ENCODE measurements at places on chromosomes 13 and 19.
A peak's percentile ranks its signal among the peaks of the same experiment; 100 is the strongest.

GRCh38 chr13:55062662-55063061 lies 2034.0 kb downstream of the OLFM4 start:
- DNase-seq, result no peak

DNA sequence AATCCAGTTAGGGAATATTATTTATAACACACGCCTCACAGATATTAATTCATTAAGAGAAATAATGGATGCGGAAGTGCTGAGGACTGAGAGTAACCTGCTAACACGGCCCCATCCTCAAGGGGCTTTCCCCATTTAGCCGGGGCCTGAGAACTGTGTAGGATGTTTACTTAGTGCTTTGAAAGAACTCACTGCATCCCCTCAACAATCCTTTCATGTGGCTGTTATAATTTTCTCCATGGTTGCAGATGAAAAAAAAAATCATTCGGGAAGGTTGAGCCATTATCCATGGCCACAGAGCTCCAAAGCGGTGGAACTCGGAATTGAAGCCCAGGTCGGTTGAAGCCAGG lies 98.2 kb downstream of the ING1 start:
- no peak for DNase-seq

DNA sequence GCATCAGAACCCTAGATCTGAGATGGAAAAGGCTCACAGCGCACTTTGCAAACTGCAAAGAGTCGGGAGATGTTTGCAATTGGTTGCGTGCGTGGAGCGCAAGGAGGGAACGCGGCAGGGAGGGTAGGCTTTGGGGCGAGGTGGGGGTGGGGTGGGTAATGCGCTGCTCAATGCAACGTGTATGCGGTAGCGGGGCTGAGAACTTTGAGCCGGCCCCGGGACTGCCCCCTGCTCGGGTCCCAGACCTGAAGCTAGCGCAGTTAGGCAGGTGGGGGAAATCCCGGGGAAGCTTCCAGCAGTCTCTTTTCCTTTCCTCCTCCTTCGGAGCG lies 971 bp downstream of the FOSB start:
- DNase-seq, result no peak

- no peak for DNase-seq
Measured at GRCh38 chr13:70253411-70253810, 145.2 kb upstream of the KLHL1 start.

DNA sequence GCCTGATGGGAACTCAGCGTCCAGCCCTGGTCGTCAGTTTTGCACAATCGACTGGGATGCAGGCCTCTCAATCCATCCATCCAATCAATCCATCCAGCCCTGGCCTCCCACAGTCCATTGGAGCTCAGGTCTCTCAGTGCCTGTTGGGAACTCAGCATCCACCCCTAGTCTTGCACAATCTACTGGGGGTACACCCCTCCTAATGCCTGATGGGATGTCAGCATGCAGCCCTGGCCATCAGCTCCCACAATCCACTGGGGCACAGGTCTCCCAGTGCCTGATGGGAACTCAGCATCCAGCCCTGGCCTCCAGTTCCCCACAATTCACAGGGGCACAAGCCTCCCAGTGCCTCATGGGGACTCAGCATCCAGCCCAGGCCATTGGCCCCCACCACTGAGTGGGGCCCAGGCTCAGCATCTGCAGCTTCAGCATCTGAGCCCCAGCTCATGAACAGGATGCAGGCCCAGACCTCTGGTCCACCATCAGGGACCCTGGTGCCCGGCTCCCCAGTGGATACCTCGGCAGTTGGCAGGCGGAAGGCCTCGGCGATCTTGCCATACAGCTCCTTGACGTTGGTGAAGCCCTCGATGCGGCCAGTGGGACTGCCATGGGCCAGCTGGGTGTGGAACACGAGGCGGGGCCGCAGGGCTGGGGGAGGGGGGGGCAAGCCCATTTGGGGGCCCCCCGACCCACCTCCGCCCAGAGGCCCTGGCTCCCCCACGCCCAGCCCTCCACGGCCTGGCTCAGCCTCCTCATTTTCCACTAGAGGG lies 7.2 kb upstream of the PTGER1 start:
- no peak for DNase-seq

DNA sequence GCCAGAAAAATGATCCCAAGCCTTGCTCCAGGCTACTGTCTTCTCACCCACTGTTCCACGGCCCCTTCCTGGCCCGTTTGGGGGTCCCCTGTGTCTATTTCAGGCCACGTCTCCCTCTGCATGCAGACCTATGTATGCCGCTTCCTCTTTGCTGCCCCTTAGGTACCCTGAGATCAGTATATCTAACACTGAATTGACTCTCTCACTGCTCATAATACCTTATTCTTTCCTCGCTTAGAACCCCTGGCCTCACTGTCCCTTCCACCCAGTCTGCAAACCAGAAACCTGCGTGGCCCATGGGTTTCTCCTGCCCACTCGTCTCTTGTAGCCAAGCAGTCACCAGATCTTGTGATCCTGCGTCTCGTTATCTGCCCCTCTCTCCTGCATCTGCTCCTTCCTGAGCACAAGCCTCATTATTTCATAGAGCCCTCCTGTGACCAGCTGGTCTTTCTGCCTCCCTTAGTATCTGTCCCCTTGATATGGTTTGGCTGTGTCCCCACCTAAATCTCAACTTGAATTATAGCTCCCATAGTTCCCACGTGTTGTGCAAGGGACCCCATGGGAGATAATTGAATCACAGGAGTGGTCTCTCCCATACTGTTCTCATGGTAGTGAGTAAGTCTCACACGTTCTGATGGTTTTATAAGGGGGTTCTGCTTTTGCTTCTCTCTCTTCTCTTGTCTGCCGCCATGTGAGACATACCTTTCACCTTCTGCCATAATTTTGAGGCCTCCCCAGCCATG lies 109.0 kb upstream of the RNF113B start:
- DNase-seq, result no peak

- no peak for DNase-seq
Measured at GRCh38 chr13:51044023-51044665, 66.9 kb downstream of the C13orf42 start.

- no peak for DNase-seq
Measured at GRCh38 chr13:73715114-73715910, 418.9 kb downstream of the KLF12 start.

DNA sequence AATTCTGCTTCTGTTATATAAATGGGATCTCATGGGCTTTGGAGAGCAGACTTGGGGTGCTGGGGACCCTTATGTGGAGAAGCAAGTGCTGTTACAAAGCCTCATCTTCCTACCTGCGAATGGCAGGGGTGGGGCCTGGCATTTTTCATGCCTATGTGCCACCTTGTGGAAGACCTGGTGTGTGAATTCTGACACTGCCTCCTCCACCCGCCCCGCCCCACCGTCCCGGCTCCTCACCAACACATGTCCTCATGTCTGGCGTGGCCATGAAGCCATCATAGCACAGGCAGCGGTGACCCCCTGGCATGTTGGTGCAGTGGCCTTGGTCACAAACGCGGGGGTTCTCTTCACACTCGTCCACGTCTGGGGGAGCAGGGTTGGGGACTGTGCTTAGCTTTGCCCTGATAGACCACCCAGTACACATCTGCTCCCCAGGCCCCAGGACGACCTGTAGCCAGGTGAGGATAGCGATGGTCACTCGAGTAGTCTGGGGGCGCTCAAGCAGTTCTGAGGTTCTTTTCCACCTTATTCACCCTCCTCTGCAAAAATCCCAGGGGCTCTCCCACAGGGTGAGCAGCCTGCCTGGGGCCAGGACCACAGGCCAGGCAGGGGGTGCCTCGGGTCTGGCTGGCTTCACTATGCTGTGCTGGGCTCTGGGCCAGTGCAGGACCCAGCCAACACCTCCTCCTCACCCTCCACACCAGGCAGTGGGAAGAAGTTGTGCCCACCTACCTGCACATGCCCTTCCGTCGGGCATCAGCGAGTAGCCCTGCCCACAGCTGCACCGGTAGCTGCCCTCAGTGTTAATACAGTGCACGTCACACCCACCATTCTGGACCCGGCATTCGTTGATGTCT lies 32.7 kb downstream of the FBN3 start:
- DNase-seq, result no peak

DNA sequence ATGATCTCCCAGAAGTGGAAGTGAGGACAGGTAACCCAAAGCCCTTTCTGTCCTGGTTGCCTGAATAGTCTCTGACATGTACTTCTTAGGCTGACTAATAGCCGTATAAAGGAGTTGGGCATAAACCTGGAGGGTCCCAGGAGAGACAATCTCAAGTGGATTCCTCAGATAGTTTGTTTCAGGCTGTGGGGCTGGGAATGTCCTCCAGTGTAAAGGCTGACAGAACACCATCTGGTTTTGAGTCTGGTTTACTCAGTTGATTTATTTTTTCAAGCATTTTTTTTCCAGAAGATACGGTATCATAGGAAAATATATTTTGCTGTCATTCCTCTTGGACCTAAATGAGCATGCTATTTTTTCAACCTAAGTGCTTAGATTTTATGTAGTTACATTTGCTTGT lies 15.2 kb downstream of the HTR2A start:
- no peak for DNase-seq

DNA sequence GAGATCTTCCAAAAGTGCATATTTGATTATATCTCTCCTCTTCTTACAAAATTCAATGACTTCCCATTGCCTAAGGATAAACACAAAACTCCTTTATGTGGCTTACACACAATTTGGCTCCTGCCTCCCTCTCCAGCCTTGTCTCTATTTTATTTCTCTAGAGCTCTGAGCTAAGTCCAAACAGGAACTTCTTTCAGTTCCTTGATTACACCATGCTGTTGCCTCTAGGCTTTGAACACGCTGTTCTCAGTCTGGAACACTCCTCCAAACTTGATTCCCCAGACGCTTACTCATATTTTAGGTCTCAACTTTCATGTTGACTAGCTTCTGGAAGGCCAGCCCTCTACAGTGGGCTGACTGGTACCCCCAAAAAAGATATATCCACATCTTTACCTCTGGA lies 258.5 kb downstream of the COG6 start:
- no peak for DNase-seq

- DNase-seq, result no peak
Measured at GRCh38 chr19:55145232-55145631, 3.8 kb downstream of the TNNT1 start.

- no peak for DNase-seq
Measured at GRCh38 chr19:3554254-3555083, 2.9 kb downstream of the MFSD12 start.

- peak; percentile 88 for DNase-seq
Measured at GRCh38 chr19:38683393-38684077, 36.1 kb downstream of the ACTN4 start.

- DNase-seq, result no peak
Measured at GRCh38 chr19:20107301-20107700, 29.5 kb downstream of the ZNF90 start.

- DNase-seq, result no peak
Measured at GRCh38 chr19:17109962-17110598, 34.5 kb downstream of the MYO9B start.

GRCh38 chr13:101415358-101416174 lies 742 bp downstream of the NALCN start:
- no peak for DNase-seq

DNA sequence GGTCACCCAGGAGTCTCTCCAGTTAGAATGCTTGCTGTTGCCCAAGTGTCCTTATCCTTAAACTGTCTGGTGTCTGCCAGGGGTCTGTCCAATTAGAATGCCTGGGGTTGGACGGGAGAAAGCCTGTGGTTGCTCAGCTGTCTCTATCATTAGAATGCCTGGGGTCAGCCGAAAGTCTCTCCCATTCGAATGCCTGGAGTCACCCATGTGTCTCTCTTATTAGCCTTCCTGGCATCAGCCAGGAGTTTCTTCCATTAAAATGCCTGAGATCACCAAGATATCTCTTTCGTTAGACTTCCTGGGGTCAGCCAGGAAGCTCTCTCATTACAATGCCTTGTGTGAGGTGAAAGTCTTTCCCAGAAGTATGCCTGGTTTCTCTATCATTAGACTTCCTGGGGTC lies 1521.0 kb downstream of the UQCRFS1 start:
- DNase-seq, result no peak

DNA sequence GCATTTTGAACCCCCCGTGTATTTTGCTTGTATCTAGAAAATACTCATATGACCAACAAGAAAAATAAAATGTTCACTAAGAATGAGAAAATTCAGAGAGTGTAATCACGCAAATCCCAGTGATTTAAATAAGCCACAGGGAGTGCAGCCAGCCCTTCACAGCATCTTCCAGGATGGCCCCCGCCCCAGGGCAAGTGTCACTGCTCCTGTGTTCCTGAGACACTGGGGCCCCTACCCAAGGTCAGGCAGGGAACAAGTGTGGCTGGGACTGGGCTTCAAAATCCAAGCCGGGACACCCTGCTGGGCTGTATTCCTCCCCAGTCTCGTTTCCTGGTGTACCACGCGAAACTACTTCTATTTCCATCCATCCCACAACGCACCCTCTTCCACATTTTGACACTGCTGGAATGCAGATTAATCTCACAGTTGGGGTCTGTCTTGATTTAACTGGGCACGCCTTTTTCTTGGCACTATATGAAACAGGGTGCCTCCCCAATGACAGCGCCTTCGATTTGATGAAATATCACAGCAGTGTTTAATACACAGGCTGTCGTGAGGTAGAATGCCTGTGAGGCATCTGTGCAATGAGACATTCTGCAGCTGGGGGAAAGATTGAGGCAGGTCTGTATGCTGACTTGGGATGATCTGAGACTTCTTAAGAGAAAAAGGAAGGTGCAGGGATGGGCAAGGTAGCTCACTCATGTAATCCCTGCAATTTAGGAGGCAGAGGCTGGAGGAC lies 18.3 kb upstream of the CCNP start:
- no peak for DNase-seq

DNA sequence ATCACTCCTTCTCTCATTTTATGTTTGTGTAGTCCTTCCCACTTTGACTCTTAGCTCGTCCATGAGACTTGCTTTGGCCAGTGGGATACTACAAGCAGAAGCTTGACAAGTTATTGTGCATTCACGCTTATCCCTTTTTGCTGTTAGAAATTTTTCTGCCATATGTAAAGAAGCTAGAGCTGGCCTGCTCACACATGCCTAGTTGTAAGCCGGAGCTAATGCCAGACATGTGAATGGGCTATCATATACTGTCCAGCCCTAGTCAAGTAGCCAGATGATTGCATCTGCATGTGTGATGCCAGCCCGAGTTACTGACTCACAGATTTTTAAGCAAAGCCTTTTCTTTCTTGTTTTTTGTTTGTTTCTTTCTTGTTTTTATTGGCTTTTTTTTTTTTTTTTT lies 460.7 kb downstream of the TDRD3 start:
- DNase-seq, result no peak

DNA sequence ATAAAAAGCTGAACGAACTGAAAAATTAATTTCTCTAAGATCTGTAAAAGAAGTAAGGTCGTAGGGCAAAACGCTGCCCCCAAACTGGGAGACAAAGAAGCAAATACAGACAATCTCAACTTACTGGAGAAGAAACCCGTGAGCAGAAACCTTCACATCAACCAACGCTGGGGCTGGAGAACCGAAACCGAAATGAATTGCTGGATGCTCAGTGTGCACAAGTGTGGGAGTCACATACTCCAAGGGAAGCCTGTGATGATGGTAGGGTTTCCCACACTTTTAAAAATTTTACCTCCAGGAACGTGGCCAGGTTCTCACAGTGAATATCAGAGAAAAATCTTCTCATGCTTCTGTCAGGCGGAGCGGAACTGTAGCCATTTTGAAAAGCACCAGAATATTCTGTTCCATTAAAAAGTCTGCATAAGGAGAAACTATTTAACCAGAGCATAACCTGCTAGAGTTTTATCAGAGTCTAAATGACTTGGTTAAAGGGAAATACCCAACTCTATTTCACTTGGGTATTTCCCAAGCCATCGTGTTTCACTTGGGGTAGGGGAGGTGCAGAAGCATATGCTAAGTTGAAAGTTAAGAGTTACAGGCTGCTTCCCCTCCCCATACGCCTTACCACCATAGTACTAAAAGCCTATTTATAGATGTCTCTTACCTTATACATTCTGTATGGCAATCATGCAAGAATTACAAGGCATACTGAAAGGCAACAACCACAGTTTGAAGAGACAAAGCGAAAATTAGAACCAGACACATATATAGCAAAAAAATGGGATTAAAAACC lies 110.5 kb upstream of the SLITRK1 start:
- DNase-seq, result no peak

GRCh38 chr13:48594096-48594815 lies 59.5 kb upstream of the CYSLTR2 start:
- DNase-seq, result no peak
